SK-N-DZ (cell line): ENCODE measurements at places on chromosomes 4 and X.

DNA sequence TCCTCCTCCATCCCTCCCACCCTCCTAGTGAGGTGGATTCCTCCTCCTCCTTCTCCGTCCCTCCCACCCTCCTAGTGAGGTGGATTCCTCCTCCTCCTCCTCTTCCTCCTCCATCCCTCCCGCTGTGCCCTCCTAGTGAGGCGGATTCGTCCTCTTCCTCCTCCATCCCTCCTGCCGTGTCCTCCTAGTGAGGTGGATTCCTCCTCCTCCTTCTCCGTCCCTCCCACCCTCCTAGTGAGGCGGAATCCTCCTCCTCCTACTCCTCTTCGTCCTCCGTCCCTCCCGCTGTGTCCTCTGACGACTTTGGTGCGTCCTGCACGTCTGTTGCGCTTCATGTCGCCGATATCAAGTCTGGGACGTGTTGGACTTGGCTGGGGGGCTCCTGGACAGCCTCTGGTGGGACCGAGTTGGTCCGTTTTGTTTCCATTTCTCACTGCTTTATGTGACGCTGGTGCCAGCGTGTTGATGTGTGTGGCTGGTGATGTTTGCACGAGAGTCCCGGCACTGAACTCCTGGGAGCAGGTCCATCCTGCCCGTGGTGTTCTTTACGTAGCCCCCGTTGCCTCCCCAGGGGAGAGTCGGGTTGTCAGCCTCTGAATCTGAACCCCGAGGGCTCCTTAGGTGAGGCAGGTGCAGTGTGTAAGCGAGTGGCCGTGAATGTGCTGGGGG is 5.4 kb downstream of the AKAP17A start:
- DNase-seq: no peak

- peak; percentile 6 for DNase-seq
Observed at GRCh38 chrX:101079736-101080270, 1.1 kb downstream of the TMEM35A start.

- no peak for DNase-seq
Observed at GRCh38 chrX:84830836-84831235, 172.8 kb upstream of the APOOL start.

GRCh38 chrX:13742397-13743176 is 8.0 kb downstream of the OFD1 start:
- no peak for DNase-seq

DNA sequence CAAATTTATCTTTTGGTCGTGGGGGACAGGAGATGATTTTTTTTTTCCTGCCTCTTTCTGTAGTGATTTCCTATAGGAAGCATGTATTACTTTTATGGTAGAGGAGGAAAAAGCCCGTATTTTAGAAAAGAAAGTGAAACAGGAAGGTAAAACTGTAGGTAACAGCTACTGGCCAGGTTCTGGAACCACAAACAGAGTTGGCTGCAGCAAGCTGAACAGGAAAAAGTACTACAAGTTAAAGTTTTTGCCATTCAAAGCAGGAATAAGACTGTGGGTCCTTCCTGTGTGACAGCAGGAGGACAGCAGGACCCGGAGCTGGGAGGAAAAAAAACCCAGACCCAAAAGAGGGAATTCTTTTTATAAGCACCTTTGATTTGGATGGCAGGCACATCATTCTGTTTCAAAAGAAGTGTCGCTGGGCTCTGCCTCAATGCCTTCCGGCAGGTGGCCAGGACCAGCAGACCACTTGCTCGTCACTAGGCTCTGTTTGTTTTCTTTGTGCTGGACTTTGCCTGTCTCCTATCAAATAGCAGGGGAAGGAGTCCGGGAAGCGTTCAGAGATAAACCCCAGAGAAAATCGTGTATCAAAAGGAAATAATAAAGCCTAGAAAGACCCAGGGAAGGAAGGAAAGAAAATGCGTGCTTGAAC is 277.9 kb downstream of the ADGRA3 start:
- DNase-seq: peak; percentile 29

DNA sequence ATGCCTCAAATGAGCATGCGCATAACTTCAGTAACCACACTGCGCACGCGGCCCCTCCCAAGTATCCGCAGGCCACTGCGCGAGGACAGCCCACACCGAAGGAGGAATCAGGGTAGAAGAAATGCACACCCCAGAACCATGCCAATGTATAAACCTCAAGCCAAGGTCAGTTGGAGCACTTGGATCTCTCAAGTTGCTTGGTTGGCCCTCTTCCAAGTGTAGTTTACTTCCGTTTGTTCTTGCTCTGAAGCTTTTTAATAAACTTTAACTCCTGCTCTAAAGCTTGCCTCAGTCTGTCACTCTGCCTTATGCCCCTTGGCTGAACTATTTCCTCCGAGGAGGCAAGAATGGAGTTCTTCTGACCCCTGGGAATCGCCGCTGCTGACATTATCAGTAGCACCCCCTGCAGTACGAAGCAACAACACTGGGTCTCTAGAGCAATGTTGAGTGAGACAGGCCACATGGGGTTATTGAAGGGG is 22.0 kb upstream of the SPINK2 start:
- DNase-seq: no peak

- DNase-seq: no peak
Observed at GRCh38 chr4:112038861-112039260, 106.4 kb upstream of the FAM241A start.

DNA sequence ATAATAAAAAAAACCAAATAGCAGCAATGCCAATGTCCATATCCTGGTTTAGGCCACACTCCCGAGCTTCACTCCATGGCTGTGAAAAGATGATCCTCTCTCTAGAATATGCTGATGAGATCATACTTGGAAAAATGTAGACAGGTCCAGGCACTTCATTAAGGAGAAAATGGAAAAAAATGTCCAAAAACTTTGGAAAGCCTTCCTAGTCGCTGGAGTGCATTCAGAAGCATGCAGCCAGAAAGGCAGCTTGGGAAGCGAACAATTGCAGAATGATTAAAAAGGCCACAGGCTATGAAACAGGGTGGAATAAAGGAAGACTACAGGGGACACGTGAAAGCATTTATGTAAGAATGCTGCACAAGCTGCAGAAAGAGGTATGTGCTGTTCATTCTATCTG is 165.6 kb upstream of the HCCS start:
- no peak for DNase-seq

- DNase-seq: peak; percentile 38
Observed at GRCh38 chrX:107684956-107685385, 56.7 kb downstream of the PRPS1 start.

DNA sequence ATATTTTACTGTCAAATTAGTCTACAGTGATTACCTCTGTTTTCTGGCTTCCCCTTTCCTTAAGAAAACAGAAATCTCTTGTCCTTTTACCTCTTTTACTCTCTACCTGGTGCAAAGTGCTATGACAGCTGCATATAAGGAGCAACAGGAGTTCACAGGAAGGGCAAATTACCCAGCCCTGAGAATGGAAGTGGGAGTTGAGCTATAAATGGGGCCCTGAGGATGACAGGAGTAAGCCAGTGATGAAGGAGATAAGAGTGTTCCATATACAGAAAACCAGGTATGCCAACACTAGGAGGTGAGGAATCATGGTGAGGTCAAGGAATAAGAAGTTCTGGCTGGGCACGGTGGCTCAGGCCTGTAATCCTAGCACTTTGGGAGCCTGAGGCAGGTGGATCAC is 4.5 kb upstream of the HSD17B13 start:
- no peak for DNase-seq

DNA sequence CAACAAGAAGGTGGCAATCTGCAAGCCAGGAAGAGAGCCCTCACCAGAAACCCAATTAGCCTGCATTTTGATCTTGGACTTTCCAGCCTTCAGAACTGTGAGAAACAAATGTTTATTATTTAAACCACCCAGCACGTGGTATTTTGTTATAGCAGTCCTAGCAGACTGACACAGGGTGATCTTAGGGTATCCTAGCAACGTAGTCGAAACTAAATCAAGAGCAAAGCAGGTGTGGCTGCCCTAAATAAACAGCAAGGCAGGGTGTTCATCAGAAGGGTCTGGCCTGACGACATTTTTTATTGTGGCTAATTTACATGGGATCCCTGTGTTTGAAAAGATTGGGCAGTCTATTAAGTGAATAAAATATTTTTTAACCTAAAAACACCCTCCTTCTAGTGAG is 198.8 kb downstream of the VEGFC start:
- no peak for DNase-seq

- DNase-seq: no peak
Observed at GRCh38 chrX:108131471-108131870, 39.9 kb downstream of the ATG4A start.

DNA sequence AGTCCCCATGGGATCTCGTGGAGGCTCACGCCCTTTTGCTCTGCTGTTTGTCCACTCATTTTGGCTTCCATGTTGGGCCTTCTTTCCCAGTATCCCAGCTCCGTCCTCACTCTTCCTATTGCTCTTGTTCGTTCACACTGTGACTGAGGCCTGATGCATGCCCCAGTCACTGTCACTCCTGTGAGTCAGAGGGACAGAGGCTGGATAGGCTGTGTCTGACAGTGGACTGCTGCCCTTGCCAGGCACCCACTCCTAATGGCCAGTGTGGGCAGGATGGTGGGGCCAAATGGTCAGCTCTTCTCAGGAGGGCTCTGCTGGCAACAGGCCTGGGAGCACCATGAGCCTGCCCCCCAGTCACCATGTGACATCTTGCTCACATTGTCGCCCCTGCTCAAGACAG is 40.0 kb downstream of the HADH start:
- DNase-seq: no peak

DNA sequence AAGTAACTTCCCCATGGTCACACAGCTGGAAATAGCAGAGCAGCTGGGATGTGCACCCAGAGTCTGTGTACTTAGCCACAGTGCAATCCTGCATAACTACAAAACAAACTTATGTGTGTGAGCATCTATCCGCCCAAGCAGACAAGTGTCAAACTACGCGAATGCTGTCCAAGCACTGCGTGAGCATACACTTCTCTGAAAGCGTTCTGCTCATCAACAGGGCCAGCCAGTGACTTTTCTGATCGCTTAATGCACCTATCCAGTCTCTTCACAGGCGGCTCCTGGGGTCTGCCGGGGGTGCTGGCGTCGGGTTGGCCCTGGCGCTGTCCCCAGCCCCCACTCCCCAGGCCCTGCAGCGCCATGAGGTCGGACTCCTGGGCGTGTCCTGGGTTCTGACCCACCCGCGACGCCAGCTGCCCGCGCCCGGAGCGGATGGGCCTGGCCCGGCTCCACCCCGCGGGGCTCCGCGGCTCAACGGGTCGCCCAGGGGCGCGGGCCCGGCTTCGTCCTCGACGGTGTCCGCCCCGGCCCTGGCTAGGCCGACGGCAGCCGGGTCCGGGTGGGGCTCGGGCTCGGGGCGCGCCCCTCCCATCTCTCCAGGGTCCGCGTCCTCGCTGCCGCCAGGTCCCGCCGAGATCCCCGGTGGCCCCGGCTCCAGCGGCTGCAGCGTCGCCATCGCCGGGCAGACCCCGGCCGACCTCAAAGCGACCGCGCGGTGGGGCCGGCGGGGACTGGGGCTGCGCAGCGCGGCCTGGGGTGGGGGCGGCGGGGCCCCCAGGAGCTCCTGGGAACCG is 1.3 kb upstream of the ZNF141 start:
- DNase-seq: peak; percentile 17

- no peak for DNase-seq
Observed at GRCh38 chr4:14323191-14323590, 679.1 kb upstream of the CPEB2 start.

DNA sequence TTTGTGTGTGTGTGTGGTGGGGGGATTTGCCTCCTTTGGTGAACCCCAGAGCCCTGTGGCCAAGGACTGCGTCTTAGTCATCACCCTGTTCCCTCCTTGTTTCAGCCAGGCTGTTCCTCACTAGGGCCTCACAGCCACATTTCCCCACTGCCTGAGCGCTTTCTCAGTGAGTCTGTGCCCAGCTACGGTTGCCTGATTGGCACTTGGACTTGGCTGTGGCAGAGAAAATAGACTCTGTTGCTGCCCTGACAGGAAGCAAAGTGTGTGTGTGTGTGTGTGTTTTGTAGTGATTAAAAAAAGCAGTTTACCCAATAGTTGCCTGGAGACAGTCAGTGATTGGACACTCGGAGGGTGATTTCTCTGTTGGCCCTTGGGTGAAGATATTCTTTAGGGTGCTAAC is 113.0 kb downstream of the UCHL1 start:
- no peak for DNase-seq

- DNase-seq: peak; percentile 8
Observed at GRCh38 chrX:105190252-105190853, 30.1 kb downstream of the TEX13A start.

- DNase-seq: no peak
Observed at GRCh38 chr4:168562041-168562571, 65.3 kb downstream of the PALLD start.

- DNase-seq: no peak
Observed at GRCh38 chr4:158630893-158631292, 40.8 kb downstream of the C4orf46 start.

GRCh38 chr4:7709431-7709830 is 230.2 kb downstream of the AFAP1 start:
- DNase-seq: no peak

- DNase-seq: no peak
Observed at GRCh38 chr4:70452946-70453345, 19.1 kb upstream of the MUC7 start.

DNA sequence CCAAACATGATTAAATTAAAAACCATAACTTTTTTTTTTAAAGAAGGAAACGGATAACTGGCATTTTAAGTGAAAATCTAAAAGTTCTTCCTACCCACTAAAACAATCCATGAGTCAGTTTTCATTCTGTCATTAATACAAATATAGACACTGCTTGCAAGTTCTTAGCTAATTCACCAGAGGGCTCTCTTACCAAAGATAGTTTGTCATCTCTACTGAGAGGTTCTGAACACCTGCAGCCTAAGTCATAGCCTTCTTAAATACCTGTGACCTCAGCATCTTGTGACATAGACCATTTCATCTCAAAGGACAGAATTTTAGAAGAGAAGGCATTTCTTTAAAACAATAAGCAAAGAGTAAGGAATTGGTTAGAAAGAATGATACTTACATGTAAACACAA is 65.3 kb upstream of the FAM120C start:
- DNase-seq: no peak

GRCh38 chrX:2536141-2536540 is 35.4 kb upstream of the DHRSX start:
- no peak for DNase-seq

GRCh38 chrX:153794897-153795816 is 689 bp downstream of the SSR4 start:
- DNase-seq: no peak

GRCh38 chr4:158857951-158858350 is 89.1 kb downstream of the FNIP2 start:
- DNase-seq: no peak

GRCh38 chr4:76689145-76689817 is 208.7 kb downstream of the SOWAHB start:
- peak; percentile 40 for DNase-seq

DNA sequence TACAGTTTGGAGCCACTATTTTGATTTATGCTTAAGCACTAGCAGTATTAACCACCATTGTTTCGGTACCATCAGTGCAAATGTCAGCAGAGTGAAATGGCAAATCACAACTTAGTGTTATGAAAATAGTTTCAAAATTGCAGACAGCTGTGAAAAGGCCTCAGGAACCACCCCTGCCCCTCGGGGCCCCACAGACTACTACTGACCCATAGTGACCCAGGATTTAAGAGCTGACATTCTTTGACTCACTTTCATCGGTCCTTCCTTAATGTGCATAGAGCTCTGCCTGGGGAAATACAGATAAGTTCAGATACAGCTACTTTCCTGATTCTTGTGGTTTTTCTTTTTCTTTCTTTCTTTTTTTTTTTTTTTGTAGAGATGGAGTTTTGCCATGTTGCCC is 3.3 kb upstream of the BBS7 start:
- DNase-seq: no peak

- no peak for DNase-seq
Observed at GRCh38 chr4:175252642-175253041, 334.5 kb downstream of the ADAM29 start.
